ENCODE measurements at places on chromosomes 16 and 17.
A peak's percentile ranks its signal among the peaks of the same experiment; 100 is the strongest.

- no peak for DNase-seq
These were observed 791 bp upstream of the SUPT4H1 start for GRCh38 chr17:58352596-58353388.

- DNase-seq, result no peak
These were observed 7.9 kb upstream of the RNF157 start for GRCh38 chr17:76248013-76248782.

- DNase-seq, result no peak
These were observed 154.0 kb upstream of the SDK2 start for GRCh38 chr17:73798111-73798748.

- DNase-seq, result no peak
These were observed 11.1 kb downstream of the DEXI start for GRCh38 chr16:10931134-10931533.

- DNase-seq, result no peak
These were observed 29.6 kb downstream of the SEC14L5 start for GRCh38 chr16:4987580-4988374.

GRCh38 chr16:75458029-75458428 is 6.5 kb downstream of the TMEM170A start:
- DNase-seq, result no peak

DNA sequence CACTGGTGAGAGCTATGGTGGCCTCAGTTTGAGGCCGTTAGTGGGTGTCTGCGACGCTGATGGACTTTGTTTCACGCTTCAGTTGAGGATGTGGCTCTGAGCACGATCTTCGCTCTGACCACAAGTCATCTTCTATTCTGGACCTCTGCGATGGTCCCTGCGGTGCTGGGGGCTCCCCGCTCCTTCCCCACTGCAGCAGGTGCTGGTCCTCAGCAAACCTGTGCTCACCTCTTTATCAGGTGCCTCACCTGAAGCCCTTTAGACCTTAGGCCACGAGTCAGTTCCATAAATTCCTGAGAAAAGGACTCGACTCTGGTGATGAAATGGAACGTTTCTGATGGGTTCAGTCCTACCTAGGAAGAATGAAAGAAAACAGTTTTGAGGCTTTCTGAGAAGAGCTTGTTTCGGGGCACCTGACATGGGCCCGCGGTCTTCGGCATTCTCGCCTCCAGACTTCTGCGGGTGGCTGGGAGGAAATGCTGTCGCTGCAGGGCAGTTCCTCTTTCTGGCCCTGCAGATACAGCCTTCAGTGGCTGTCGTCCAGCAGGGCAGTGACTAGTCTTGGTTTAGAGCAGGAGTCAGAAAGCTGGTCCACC is 4.7 kb downstream of the KCTD5 start:
- DNase-seq, result no peak

DNA sequence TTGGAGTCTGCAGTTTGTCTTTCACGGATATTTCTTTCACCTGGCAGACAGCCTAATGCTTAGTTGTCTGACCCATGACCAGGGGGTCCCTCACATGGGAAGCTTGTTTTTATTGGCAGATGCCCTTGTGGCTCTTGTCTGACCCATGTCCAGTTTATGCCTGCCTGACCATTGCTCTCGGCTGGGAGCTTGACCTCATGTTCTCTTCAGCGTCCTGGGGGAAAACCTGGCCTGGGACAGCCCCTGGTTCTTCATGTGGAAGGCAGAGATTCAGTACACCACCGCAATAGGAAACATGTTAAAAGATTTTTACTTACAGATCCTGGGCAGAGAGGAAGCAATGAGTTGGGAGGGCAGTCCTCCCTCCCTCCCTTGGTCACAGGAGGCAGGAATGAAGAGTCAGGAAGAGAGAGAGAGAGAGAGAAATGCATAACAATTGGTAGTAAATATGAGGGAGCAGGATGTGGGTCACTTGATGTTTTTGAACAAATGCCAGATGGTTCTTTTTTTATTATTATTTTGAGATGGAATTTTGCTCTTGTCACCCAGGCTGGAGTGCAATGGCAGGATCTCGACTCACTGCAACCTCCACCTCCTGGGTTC is 302.7 kb upstream of the MYOCD start:
- no peak for DNase-seq

DNA sequence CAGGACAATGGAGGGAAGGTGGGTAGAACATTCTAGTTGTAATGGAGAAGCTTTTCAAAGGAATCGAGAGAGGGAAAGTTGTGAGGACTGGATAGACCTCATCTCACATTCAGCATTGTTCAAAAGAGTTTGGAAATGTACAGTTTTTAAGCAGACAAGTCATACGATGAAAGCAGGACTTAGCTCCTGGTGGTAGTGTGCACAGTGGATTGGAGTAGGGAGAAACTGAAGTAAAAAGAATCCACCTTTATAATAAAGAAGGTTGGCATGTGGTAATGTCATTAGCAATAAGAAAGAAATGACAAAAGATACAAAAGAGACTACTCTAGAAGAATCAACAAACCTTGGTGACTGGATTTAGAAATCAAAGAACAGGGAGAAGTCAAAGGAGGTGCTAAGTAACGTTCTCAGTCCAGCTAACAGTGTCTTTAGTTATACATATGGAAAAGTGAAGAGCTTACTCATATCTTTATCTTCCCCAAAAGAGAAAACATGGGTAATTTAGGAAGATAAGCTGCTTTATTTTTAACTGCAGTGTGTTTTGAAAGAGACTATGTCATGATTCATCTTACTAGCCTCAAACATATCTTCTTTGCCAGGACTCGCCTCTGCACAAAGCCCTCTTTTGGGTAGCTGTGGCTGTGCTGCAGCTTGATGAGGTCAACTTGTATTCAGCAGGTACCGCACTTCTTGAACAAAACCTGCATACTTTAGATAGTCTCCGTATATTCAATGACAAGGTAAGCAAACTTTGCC is 18.7 kb upstream of the EVI2A start:
- DNase-seq, result no peak

GRCh38 chr17:692116-692515 is 22.5 kb downstream of the VPS53 start:
- DNase-seq, result no peak

- no peak for DNase-seq
These were observed 29.1 kb downstream of the SNN start for GRCh38 chr16:11697319-11697718.

DNA sequence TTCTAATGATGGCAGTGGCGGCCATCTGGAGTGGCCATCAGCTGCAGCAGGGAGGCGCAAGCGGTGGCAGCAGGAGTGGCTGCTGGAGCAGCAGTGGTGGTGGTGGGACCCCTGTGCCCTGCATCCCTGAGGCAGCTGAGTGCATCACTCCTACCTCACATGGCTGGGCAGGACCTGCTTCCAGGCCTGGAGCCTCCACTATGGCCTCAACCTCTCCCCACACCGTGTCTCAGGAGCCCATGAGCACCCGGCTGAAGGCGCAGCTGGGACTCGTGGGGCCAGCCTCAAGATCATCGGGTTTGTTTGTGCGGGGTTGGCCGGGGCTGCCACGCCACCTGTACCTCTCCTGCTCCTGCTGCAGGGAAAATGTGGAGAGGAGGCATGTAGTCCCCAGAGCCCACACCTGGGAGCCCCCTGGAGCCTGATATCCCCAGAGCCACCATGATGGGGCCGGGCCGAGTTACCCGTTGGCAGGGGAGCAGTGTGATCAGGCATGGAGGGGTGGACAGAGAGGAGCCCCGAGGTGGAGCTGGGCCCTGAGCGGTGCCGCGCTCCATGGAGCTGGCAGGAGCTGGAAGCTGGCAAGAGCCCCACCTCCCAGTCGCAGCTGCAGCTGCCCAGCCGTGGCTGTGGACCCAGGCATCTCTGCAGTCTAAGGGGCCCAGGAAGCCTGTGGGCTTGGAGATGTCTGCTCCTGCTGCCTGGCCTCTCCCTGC is 16.7 kb downstream of the RHOT1 start:
- no peak for DNase-seq

DNA sequence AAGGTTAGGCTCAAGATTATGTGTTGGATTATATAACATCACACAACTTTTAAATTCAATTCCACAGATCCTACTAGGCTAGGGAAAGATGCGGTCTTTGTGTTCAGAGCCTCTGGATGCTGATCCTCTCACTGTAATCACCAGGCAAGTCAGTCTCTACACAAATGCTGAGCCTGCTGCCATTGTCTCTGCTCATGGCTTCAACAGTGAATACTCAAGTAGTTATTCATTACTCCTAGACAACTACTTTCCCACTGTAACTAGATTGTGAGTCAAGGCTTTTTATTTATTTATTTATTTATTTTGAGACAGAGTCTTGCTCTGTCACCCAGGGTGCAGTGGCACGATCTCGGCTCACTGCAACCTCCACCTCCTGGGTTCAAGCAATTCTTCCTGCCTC is 15.8 kb upstream of the NDUFAB1 start:
- DNase-seq, result no peak

- DNase-seq, result no peak
These were observed 15.5 kb downstream of the CPD start for GRCh38 chr17:30393911-30394867.

GRCh38 chr17:55527540-55528118 is 16.4 kb upstream of the SMIM36 start:
- no peak for DNase-seq

DNA sequence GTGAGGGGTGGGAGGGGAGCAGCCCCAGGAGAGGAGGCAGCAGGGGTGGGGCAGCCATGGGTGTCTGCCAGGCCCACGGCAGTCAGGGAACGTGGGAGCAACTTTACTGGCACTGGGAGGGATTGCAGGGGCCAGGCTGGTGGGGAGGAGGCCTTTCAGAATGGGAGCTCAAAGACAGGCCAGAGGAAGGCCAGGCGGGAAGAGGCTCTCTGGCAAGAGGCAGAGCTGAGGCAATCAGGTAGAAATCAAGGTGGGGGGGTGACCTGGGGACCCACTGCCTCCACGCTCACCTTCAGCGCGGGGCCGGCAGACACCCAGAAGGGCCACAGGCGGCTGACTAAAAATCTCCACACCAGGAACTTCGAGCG is 11.9 kb upstream of the GSE1 start:
- no peak for DNase-seq

- DNase-seq, result no peak
These were observed 147.2 kb upstream of the CACNG5 start for GRCh38 chr17:66687570-66688284.

- no peak for DNase-seq
These were observed 47.5 kb downstream of the FOXL1 start for GRCh38 chr16:86625821-86626220.

GRCh38 chr17:74172700-74173099 is 30.8 kb upstream of the RPL38 start:
- DNase-seq, result no peak

DNA sequence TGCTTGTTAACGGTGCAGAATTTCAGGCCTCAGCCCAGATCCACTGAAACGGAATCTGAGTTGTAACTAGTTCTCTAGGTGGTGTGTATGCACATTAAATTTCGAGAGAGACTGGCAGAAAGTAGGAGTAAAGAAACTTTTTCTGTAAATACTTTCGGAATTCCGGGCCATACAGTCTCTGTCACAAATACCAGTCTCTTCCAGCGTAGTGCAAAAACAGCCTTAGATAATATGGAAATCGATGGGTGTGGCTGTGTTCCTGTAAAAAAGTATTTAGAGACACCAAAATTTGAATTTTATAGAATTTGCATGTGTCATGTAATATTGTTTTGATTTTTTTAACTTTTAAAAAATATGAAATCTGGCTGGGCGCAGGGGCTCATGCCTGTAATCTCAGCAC is 109.7 kb downstream of the ABCC1 start:
- no peak for DNase-seq

DNA sequence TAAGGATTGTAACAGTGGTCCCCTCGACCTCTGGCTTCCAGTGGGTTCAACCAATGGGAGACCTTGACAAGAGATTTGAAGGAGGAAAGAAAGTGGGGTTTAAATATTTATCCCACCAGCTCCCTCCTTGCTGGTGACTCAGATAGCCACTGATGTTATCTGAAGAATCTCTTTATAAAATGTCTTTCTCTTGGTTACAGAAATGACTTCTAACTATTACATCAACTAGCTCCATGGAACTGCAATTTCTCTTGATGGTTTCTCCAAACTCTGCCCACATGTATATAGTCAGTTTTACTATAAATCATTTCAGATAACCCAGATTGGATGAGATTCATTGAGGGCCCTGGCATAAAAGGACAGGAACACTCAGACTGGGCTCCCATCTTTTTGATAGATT is 920.2 kb upstream of the SOX9 start:
- no peak for DNase-seq

DNA sequence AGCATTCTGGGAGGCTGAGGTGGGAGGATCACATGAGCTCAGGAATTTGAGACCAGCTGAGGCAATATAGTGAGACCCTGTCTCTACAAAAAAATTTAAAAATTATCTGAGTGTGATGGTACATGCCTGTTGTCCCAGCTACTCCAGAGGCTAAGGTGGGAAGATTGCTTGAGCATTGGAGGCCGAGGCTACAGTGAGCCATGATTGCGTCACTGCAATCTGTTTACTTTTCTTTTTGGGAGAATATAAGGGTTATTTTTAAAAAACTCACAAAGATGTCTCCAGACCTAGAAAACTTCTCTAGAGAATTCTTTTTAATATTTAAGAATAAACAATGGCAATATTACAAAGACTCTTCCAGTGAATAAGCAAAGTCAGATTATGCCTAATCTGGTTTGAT is 226.9 kb downstream of the BCAS3 start:
- DNase-seq, result no peak

GRCh38 chr17:40791787-40792436 is 7.8 kb downstream of the KRT28 start:
- DNase-seq, result no peak

- DNase-seq, result peak; percentile 82
These were observed 15.0 kb upstream of the SCIMP start for GRCh38 chr17:5249615-5250014.

DNA sequence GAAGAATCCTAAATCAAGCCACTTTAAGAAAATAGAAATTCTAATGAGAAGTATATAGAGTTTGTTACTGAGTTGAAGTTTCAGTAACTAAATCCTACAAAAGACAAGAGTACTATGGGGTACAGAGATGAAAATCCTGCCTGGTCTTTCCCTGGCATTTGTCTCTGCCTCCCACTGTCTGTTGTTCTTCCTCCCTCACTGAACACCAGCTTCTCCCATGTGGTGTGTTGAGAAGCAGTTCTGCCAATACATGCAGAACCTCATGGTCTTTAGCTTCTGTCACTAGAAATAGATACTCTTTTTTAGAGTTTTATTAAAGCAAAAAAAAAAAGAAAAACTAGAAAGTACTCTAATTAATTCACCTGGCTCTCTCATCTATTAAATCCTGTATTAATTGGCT is 664.4 kb downstream of the CDH8 start:
- no peak for DNase-seq

- no peak for DNase-seq
These were observed 2.4 kb upstream of the PERCC1 start for GRCh38 chr16:1428511-1428910.

GRCh38 chr17:40069751-40070708 is 7.3 kb downstream of the THRA start:
- peak; percentile 68 for DNase-seq

DNA sequence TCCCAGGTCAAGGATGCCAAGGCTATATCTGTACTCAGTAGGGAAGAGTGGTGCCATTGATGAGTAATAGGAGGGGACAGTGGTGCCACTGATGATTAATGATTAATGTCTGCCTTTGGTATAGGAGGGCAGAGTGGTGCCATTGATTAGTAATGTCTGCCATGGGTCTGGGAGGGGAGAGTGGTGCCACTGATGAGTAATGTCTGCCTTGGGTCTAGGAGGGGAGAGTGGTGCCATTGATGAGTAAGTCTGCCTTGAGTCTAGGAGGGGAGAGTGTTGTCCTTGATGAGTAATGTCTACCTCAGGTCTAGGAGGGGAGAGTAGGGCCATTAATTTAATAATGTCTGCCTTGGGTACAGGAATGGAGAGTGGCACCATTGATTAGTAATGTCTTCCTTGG is 507.8 kb upstream of the EEF2KMT start:
- DNase-seq, result no peak

GRCh38 chr17:72696156-72696555 is 396.3 kb downstream of the SLC39A11 start:
- no peak for DNase-seq

- no peak for DNase-seq
These were observed 6.9 kb downstream of the GAA start for GRCh38 chr17:80108036-80108971.

Data from NCI-H1105 treated with DMSO at 0.1 percent for 48 hours (cell line).